ENCODE measurements at places on chromosomes 5 and 9.
A peak's percentile ranks its signal among the peaks of the same experiment; 100 is the strongest.

DNA sequence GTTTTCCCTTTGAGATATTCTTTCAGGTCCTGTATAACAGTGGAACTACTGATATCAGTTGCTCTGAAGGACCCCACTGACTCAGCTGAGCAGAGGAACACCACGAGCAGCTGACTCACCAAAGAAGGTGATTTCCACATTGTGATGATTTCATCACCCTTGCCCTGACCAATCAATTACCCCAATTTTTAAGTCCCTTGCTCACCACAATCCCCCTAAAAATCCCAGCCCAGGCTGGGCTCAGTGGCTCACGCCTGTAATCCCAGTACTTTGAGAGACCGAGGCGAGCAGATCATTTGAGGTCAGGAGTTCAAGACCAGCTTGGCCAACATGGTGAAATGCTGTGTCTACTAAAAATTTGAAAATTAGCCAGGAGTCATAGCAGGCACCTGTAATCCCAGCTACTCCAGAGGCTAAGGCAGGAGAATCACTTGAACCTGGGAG lies 125.3 kb upstream of the ABCA1 start:
- peak; percentile 67 for DNase-seq

GRCh38 chr9:14139287-14139686 lies 174.7 kb downstream of the NFIB start:
- no peak for DNase-seq

DNA sequence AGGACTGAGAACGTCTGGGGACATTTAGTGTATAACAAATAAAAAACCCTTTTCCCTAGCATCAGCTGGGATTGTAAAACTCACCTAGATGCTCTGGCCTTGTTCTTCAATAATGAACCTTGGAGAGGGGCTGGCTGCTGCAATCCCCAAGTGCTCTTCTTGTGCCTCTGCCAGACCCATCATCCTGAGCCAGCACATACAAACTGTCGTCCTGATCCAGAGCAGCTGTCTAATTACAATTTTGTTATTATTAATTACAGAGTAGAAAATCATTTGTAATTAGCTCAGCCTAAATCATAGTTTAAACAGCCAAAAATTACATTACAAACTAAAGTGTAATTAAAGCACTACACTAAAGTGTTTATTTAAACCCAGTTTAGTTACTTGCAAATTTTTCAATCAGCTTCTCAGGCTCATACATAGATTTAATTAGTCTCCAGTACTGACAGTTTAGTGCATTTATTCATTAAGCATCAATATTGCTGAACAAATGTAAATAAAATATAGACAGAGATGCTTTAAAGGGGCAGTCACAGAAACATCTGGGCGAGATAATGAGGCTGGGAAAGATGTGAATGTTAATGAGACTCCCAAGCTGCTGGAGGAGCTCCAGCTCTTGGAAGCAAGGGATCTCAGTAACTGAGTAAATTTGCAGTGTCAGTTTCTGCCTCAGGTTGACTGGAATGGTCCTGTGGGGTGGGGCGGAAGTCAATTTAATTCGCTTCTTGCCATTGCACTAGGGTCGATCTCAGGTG lies 632.3 kb upstream of the TLE4 start:
- no peak for DNase-seq

DNA sequence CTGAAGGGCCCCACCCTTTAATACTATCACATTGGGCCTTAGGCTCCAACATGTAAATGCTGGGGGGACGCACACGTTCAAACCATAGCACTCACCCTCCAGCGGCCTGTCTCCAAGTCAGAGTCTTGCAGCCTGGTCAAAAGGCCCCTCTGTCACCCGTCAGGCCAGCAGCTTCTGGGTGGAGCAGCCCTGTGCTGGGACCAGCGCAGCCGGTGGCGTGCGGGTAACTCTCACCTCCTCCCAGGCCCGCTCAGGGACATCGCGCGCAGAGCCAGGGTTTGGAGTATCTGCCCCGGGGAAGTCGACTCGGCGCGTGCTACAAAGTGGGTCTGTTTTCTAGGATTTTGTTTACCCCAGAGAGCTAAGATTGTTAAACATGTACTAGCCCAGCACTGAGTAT lies 93.0 kb upstream of the COL5A1 start:
- DNase-seq = no peak

DNA sequence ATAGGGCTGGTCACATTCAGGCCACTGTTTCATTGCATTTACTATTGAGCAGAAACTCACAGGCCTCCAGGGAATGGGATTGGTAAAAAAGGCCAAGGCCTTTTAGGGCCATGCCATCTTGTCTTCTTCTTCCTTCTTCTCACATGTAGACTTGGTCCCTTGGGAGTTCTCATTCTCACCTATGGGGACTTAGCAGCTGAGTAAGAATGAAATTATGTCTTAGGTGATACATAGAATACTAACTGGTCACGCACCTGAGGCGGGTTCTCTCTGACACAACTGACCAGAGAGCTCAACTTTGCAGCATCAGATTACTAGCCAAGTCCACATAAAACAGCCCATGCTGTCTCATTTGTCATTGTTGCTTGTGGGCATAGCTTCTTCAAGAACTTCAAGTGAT lies 641.8 kb downstream of the EFNA5 start:
- DNase-seq = no peak

DNA sequence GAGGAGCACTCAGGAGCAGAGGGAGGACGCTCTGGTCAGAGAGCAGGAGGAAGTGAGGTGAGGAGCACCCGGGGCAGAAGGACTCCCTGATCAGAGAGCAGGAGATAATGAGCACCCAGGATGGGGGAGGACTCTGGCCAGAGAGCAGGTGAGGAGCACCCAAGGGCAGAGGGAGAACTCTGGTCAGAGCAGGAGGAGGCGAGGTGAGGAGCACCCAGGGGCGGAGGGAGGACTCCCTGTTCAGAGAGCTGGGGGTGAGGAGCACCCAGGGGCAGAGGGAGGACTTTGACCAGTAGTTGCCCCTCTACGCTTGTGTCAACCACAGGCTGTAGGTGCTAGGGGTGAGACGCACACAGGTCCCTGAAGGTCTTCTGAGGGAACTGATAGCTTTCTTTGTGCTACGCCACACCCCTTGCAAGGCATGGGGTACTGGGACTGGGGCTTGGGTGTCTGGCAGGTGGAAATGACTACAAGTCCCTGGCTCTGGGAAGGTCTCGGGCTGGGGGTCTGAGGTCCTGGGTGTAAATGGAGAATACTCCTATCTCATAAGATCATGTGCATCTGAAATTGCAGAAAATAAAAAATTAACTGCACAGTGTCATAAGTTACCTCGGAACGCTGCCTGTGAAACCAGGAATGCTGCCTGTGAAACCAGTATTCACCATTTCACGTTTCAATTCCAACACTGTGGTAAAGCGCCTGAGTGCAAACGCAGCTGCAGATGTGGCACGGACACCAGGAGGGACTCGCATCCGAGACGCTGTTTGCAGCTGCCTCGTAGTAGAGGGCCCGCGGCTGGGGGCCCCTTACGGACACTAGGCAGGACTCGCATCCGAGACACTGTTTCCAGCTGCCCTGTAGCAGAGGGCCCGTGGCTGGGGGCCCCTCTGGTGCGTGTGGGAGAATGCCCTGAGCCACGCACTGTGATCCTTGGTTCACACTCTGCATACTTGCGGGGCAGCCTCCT lies 27.0 kb upstream of the SLC6A3 start:
- no peak for DNase-seq

DNA sequence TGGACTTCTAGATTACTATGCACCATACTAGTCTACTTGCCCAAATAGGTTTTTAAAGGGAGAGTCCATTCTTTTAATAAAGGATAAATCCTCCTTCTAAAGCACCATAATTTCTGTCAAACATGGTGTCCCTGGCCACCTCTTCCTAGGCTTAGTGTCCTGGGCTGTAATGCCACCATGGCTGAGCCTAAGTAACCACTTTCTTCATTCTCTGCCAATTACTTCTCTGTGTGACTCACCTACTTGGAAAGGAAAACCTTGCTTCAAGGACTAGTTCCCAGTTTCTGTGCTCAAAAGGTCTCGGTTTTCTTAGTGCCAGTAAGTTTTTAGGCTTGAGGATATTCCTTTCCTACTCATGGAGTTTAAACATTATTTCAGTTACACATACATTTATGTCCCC lies 273.4 kb downstream of the DENND1A start:
- no peak for DNase-seq
